NCI-H146 (cell line): ENCODE measurements at places on chromosomes 7 and 10.

DNA sequence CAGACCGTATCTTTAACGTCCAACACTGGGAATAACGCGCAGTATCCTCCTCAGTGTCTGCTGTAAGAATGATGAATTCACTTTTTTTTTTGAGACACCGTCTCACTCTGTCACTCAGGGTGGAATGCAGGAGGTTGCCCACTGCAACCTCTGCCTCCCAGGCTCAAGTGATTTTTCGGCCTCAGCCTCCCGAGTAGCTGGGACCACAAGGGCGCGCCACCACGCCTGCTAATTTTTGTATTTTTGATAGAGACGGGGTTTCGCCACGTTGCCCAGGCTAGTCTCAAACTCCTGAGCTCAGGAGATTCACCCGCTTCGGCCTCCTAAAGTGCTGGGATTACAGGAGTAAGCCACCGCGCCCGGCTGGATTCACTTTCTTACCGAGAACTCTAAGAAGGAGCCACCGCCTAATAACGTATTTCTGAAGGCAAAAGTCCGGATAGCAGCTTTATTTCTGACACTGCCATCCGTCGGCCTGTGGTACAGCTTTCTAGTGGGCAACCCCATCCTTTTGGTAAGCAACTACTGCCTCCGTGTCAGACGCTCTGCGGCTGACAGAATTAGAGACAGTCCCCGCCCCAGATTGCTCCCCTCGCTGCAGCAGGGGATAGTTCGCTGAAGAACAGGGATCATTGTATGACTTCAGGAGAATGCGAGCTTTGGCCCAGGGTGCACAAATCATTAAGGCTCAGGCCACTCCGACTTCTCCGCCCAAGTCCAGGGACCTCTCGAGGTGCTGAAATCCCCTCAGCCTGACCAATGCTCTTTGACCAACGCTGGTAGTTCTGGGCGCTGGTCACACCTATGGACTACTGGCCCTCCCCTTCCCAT, 662 bp downstream of the POLR3A start:
- peak; percentile 47 for DNase-seq

DNA sequence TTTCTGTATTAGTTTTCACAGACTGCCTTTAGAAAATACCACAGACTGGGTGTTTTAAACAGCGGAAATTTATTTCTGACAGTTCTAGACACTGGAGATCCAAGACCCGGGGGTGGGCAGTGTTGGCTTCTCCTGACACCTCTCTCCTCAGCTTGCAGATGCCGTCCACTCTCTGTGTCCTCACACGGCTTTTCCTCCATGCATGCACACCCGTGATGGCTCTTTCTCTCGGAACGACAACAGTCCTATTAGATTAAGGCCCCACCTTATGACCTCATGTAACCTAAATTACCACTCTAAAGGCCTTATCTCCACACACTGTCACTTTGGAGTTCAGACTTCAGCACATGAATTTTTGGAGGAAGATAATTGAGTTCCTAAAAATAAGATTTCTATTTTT, 142.9 kb upstream of the VWC2 start:
- no peak for DNase-seq

DNA sequence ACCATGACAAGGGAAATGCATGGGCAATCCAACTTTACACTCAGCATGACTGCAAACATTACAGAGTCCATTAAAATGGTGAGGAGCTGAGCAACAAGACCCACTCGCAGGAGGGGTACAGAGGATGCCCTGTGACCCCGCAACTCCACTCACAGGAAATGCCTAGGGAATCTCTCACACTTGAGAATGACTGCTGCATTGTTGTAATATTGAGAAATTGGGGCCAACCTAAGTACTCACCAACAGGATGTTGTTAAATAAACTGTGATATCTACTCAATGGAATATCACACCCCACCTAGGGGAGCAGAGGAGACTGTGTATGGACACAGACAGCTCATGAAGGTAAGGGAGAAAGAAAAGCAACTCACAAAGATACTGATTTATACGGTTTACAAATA, 53.4 kb upstream of the CAMK2B start:
- DNase-seq: no peak

GRCh38 chr7:91784469-91784868, 96.0 kb downstream of the MTERF1 start:
- DNase-seq: peak; percentile 51

DNA sequence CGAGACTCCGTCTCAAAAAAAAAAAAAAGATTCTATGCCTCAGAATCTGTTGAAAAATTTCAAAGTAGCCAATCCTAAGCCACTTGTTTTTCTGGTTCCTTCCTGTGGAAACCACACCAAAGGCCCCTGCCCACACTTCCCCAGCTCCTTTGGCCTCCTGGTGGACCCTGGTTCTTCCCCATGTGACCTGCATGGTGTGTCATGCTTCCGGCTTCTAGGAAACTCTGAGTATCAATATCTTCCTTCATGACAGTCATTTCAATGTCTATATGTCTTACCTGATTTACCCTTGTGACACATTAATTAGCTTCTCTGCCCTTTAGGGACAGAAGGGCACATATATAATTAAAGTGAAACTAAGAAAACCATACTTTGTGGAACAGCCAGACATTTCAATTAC, 80.4 kb upstream of the GRB10 start:
- no peak for DNase-seq

GRCh38 chr7:151936207-151936606, 20.0 kb upstream of the GALNTL5 start:
- DNase-seq: no peak

DNA sequence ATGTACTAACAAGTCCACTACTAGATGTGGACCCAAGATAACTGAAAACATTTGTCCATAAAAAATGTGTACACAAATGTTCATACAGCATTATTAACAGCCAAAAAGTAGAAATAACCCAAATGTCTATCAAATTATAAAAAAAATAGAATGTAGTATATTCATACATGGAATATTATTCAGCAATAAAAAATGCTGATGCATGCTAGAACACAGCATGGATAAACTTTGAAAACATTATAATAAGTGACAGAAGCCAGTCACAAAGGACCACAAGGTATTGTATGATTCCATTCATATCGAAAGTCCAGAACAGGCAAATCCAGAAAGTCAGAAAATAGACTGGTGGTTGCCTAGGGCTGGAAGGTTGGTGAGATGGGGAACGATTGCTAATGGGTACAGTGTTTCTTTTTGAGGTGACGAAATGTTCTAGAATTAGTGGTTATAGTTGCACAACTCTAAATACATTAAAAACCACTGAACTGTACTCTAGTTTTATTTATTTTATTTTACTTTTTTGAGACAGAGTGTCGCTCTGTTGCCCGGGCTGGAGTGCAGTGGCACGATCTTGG, 43.3 kb upstream of the ANLN start:
- DNase-seq: no peak

DNA sequence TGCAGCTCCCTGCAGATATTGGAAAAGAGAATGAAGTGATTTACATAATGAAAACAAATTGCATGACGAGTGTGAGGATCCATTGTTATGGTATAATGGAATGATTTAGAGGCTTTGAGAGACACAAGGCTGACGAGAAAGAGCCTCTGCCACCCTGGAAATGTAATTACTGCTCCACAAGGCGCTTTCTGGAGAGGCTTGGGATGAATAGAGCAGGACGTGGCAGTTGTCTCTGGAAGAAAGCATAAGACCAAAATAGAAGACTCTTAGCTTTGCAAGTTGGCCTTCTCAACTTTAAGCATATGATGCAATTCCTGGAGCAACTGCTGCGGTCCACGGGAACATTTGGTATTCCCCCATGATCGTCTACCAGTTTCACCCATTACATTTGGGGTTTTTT, 181.9 kb upstream of the TCF7L2 start:
- no peak for DNase-seq

- no peak for DNase-seq
These were observed 178.1 kb downstream of the ELFN1 start for GRCh38 chr7:1848013-1848640.

DNA sequence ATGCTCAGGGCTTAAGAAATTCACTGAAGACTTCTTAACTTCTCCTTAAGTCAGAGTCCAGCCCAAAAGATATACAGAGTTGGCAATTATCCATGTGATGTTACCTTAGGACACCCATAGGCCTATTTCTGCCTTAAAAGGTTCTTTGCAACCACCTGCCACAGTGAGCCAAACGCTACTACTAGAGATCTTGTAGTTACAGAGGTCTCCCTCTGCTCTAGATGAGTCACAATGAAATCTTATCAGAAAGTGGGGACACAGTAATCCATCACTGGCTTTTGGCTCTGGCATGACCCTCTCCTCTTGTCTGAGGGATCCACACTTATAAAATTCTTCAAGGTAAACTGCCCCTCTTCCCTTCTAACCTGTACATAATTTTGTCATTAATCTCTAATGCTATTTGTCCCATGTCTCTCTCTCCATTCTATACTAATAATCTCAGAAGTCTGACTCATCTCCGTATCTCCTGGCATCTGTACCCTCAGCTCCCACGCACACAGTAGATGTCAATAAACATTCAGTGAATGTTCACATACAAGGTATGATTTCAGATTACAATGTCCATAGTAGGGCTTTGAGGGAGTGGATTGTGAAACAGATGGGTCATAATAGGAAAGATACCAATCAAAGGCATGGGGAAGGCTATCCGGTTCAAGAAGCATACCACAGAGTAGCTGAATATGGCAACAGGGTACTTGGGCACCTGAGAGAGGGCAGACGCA, 112.1 kb downstream of the SGMS1 start:
- DNase-seq: no peak

- DNase-seq: no peak
These were observed 70.6 kb downstream of the MCMBP start for GRCh38 chr10:119801998-119802538.

DNA sequence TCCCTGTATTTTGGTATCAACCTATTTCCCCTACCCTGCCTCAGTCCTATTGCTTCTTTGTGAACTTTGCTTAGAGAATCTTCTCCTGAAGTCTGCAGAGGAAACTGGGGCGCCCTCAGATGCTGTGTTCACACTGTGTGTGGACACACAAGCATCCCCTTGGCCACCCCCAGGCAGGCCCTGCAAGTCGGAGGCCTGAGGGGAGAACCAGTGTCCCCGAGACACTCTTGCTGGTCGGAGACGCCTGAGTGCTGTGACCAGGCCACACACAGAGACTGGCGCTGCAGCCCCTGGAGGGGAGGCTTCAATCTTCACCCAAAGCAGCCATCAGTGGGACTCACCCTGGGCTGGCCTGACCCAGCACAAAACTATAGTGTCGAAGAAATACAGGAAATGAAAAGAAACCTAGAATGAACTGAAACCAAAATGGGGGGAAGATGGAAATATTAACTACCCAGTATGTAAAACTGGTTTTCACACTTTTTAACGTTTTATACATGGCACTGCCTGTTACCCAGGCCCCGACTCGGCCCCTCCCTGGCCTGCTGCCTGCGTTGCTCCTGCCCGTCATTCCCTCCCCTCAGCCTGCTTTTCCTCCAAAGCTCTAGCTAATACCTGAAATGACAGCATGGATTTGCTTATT, 48.4 kb upstream of the FAM20C start:
- no peak for DNase-seq

DNA sequence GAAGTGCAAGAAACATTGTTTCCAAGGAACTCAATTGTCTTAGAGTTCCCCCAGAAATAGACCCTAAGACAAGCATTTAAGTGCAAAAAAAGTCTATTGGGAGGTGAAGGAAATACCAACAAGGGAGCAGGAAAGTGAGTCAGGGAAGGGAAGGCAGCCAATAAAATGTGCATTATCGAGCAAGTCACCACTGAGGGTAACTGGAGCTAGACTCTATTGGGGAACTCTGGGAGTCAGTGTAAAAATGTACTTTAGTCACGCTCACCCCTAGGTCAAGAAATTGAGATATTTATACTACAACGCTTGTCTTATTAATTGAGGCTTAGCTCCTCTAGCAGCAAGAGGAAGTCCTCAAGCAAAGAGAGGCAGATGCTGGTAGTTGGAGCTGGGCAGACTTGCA, 137.7 kb downstream of the RTKN2 start:
- no peak for DNase-seq

- DNase-seq: no peak
These were observed 3.1 kb upstream of the ELFN1 start for GRCh38 chr7:1666823-1667565.

DNA sequence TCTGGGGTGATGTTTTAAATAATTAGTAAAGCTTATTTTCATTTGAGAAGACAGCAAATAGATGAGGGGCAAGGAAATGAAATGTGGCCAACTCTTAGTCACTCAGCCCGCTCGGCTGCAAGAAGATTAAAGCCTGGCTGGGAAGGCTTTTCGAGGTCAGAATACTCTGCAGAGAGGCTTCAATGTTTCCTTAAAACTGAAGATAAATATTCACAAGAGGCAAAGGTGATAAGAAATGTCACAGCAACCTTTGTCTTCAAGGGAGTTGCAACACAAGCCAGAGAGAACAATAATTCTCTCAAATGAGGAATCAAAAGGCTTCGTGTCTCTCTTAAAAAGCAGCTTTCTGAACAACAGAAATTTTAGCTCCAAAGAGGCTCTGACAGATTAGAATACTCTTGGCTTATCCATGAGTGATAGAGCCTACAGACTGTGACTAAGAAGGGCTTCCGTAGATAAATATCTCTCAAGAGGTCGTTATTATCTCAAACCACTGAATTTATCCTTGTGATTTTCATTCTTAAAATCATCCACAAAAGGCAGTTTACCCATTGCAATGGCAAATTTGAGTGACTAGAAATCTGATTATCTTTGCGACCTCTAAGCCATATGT, 92.5 kb downstream of the KLF6 start:
- no peak for DNase-seq

DNA sequence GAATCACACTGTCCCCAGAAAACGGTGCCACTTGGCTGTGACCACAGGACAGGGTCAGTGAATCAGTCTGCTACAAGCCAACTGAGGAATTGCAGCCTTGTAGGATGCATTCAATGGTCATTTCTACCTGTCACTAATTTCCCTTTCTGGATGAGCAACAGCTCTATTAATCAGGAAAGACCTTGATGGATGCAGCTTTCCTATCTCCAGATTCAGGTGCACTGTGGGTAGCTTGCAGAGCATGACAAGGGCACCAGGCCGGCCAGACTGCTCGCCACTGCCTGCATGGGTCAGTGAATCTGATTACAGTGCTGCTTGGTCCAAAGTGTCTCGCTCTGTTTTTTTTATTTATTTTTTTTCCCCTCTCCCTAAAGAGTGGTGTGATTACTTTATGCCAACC, 506.8 kb upstream of the AUTS2 start:
- no peak for DNase-seq

- no peak for DNase-seq
These were observed 142.1 kb upstream of the LANCL2 start for GRCh38 chr7:55223023-55223422.

DNA sequence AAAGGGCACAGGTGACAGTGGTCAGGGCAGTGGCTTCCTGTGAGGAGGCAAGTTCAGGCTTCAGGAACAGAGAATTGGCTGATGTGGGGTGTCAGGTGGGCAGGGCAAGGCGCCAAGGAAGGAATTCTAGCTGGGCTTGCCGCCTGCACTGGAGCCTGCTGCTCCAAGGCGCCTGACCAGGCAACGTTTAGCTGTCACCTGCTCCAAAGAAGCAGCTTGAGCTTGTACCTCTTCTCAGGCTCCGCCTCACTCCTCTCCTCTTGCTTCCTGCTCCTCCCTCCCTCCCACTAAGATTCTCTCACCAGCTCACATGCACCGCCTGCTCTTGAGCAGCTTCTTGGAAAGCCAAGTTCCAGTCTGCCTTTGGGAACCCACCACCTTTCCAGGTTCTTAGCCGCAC, 187.4 kb upstream of the GRB10 start:
- DNase-seq: no peak

GRCh38 chr7:979886-980571, 3.0 kb upstream of the CYP2W1 start:
- DNase-seq: no peak

- DNase-seq: no peak
These were observed 39.3 kb downstream of the CALML3 start for GRCh38 chr10:5563991-5564536.
